Renal cortical epithelial cell (primary cell): ENCODE measurements at places on chromosomes 7 and 10. TPM values are rescaled to one million over a fixed set of nuclear protein-coding genes. Genes with fewer than 3 reads are reported as not detected.

PPIA gene
- total RNA-seq, result 2,537 and 3,633 TPM in 2 replicates

NPS gene
- total RNA-seq, result not detected in 2 replicates

FGF8 gene
- total RNA-seq, result not detected in 2 replicates

FGL2 gene
- total RNA-seq, result 0.30 and 1.0 TPM in 2 replicates

ABCB1 gene
- total RNA-seq, result 60.6 and 723 TPM in 2 replicates

MRLN gene
- not detected in 2 replicates for total RNA-seq

PROSER2 gene
- 60.9 and 84.9 TPM in 2 replicates for total RNA-seq

EGR2 gene
- total RNA-seq, result 0.17 and 0.40 TPM in 2 replicates

GRM3 gene
- not detected in 2 replicates for total RNA-seq

ACSL5 gene
- 5.8 and 11.8 TPM in 2 replicates for total RNA-seq

SAMD9L gene
- total RNA-seq, result 15.6 and 17.7 TPM in 2 replicates

STEAP4 gene
- total RNA-seq, result 0.30 and 2.1 TPM in 2 replicates

HOXA13 gene
- total RNA-seq, result under 0.01 TPM in 1 of 2 replicates, not detected in the other

GJD4 gene
- not detected in 2 replicates for total RNA-seq

EN2 gene
- total RNA-seq, result 0.05 TPM in 1 of 2 replicates, not detected in the other

DENND2A gene
- total RNA-seq, result 13.5 and 67.9 TPM in 2 replicates

ADARB2 gene
- 0.10 TPM in 1 of 2 replicates, not detected in the other for total RNA-seq

CFAP70 gene
- total RNA-seq, result 0.52 and 3.7 TPM in 2 replicates

CALHM2 gene
- total RNA-seq, result 0.80 and 0.87 TPM in 2 replicates

STRIP2 gene
- 2.3 and 3.8 TPM in 2 replicates for total RNA-seq

RSPH10B gene
- total RNA-seq, result 0.17 and 1.4 TPM in 2 replicates

FFAR4 gene
- not detected in 2 replicates for total RNA-seq

DDC gene
- total RNA-seq, result 2.7 TPM in 1 of 2 replicates, not detected in the other

SORCS1 gene
- under 0.01 TPM in 1 of 2 replicates, not detected in the other for total RNA-seq

REEP3 gene
- 85.7 and 90.6 TPM in 2 replicates for total RNA-seq

C10orf62 gene
- total RNA-seq, result 0.35 and 3.2 TPM in 2 replicates

MUC12 gene
- total RNA-seq, result not detected in 2 replicates
